ENCODE measurements at places on chromosomes 12 and 14.

GRCh38 chr12:14935031-14935430 lies 3.3 kb downstream of the ERP27 start:
- DNase-seq = no peak

DNA sequence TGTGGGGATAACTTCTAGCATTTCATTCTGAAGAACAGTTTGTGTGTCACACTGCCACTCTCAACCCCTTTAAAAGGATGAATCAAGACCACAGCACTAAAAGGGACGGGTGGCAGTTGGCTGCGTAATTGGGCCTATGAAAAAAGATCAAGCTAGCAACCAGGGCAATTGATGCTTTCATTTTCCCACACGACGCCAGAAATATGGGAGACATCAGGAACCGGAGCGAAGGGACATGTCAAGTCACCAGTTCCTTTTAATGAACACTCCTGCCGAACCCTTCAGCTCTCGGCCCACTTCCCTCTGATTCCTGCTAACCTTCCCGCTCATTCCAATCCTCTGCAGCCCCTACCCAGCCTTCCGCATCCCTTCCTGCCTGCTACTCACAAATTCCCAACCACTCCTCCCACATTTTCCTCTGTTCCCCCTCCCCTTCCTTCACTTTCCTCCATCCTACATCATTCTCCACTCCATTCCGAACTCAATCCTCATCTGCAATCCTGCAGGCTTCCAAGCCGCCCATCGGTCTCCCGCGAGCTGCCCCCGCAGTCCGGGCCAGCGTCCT lies 753 bp downstream of the CSRNP2 start:
- no peak for DNase-seq

DNA sequence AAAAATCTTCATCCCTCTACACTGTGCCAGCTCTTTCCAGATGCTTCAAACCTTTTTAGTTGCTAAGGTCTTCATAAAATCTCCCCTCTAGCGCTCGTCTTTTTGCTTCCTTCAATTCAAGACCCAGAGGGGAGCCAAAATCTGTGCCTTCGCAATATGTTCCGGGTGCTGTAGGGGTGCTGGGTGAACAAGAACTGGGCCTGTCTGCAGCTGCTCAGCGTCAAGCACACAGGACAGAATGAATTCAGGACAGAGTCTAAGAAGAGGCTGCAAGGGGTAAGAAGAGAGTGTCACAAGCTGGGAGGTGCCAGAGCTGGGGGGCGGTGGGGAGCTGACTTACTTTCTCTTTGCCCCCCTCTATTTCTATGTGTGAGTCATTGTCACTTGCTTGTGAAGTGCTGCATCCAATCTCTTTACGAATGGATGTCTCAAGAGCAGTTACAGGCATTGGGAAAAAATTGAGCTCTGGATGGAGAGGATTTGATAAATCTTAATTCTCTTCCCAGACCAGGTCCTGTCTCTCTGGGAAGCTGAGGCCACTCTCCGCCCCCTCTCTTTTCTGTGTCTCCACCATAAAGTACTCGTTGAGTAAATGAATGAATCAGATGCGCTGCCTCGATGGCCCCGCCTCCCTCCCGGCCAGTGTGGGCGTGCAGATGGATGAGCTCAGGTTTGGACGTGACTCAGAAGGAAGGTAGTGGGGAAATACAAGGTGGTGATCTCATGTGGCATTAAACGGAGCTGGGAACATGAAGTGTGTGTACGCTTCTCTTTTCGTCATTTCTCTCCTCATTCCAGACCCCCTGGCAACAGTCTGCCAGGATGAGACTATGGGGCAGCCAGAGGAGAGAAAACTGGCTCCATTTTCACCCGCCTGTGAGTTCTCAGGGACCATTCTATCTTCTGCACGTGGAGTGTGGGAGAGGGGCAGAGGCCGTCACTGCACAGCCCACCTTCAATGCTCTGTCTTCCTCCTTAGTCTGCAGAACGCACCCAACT lies 91.3 kb downstream of the TSPAN9 start:
- peak; percentile 71 for DNase-seq

- DNase-seq = no peak
Observed at GRCh38 chr14:57687416-57687815, 178.5 kb downstream of the SLC35F4 start.

DNA sequence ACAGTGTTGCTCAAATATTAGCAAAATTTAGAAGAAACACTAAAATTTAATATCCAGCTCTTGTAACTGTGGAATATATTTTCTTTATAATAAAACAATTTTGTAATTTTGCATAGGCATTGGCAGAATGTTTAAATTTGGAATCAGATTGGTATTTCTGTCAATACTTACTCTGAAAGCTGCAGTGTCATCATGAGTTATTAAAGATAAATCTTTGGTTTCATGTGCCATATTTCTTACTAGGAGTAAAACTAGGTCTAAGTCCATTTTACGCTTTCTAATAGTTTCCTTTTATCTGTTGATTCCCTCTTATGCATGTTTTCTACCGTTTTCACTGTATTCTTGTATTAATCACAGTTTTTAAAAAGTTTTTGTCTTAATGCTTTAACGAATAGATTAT lies 49.7 kb downstream of the CCDC91 start:
- DNase-seq = no peak

DNA sequence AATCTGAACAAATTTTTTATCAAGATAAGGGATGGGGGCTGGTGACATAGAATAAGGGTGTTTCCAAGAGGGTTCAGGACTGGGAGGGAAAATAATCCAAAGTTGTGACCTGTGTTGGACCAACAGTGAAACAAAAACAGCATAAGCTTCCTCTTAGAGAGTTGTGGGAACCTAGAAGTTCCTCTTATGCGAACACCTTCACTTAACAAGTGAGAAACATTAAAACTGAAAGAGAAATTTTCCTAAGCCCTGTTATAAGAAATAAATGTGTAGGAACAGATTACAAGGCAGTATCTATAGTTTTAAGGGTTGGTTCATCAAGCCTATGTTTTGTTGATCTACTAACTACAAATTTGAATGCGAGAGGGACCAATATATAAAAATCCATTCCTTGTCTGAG lies 58.4 kb downstream of the LLPH start:
- no peak for DNase-seq

DNA sequence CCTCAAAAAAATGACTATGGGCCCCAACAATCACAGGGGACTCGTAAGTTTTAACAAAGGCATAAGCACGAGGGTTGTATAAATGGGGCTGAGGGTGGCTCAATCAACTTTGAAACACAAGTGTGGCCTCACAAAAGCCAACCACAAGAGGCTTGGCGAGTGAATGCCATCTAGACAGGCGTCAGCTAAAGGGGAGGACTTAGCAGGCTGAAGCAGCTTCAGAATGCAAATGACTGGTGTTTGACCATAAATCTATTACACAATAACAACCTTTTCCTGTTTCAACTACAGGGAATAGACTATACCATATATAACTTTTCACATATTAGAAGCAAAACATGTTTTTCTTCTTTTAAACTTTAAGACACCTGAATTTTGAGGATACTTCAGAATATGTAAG lies 777.9 kb downstream of the FSCB start:
- no peak for DNase-seq

- DNase-seq = no peak
Observed at GRCh38 chr12:3135522-3136461, 58.6 kb downstream of the TSPAN9 start.

DNA sequence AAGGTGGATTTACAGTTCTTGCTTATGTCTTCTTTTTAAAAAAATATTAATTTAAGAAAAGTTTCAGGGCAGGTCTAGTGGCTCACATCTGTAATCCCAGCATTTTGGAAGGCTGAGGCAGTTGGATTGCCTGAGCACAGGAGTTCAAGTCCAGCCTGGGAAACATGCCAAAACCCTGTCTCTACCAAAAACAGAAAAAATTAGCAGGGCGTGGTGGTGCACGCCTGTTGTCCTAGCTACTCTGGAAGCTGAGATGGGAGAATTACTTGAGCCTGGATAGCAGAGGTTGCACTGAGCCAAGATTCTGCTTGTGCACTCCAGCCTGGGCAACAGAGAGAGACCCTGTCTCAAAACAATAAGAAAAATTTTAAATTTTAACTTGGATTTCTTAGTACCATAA lies 5.4 kb upstream of the TAS2R46 start:
- DNase-seq = no peak

DNA sequence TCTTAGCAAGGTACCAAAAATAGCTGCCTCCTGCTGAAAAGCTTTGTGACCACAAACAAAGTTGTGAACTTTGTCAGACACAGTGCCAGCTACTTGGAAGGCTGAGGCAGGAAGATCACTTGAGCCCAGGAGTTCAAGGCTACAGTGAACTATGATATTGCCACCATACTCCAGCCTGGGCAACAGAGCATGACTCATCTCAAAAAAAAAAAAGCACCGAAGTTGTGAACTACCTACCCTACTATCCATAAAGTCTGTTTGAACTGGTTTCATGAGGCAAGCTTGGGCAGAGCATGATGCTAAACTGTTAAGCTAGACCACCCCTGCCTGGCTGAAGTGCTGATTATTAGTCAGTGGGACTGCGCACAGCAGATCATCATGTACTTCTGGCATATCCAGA lies 75.5 kb downstream of the RAD52 start:
- DNase-seq = no peak

DNA sequence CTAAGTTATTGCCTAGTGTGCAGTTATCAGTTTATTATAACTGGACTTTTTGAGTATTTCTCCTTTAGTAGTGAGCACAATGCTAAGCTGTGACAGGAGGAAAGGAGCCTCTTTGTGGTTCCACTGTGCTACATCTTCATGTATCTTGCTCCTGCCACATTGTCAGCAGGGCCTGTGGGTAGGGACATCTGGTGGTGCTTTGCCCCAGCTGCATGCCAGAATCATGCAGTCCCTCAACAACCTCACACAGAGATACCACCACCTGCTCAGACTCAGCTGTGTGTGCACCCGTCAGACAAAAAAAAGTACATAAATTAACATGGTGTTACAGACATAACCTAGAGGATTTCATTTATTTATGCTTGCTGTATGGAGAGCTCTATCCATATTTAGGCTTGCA lies 51.1 kb downstream of the MIS18BP1 start:
- no peak for DNase-seq

GRCh38 chr14:68598621-68599447 lies 194.0 kb downstream of the ZFP36L1 start:
- no peak for DNase-seq

DNA sequence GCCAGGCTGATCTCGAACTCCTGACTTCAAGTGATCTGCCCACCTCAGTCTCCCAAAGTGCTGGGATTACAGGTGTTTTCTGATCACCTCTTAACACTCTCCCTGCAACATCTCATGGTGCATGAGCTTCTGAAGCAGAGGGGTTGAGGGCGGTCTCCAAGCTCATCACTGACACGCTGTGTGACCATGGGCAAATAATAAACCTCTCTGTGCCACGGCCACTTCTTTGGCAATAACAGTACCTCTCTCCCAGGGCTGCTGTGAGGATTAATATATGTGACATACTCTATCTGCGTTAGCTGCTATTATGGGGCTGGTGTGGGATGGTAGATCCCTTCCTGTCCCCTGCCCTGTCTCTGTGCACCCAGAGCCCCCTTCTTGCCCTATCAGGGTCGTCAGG lies 62.9 kb upstream of the LHX5 start:
- DNase-seq = no peak

DNA sequence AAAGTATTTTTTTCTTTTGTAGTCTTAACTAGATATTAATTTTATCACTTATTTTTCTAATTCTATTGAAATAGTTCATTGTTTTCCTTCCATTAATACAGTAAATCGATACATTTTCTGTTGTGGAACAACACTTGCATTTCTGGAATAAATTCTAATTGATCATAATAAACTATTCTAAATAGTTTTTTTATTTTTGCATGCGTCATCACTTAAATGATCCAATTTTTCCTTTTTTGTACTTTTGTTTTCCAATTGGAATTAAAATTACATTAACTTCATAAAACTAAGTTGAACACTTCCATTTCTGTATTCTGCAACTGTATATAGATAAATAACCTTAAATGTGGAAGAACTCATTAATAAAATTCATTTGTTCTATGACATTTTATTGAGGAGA lies 202.5 kb downstream of the KCNC2 start:
- no peak for DNase-seq

DNA sequence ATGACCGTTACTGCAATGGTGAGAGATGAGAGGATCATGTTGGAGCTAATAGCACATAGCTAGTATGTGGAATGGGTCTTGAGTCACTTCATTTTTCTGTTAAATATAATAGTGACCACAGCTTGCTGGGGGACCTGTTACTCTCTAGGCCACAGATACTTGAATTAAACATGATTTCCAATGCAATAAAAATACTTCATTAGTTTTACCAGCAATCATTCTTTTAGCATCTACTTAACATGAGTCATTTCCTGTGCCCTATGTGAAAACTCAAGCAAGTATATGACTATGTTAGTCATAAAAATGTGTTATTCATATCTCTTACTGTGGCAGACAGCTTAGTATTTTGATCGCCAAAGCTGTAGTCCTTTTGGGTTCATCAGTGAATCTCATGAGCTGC lies 798.8 kb downstream of the SLC16A7 start:
- peak; percentile 69 for DNase-seq

DNA sequence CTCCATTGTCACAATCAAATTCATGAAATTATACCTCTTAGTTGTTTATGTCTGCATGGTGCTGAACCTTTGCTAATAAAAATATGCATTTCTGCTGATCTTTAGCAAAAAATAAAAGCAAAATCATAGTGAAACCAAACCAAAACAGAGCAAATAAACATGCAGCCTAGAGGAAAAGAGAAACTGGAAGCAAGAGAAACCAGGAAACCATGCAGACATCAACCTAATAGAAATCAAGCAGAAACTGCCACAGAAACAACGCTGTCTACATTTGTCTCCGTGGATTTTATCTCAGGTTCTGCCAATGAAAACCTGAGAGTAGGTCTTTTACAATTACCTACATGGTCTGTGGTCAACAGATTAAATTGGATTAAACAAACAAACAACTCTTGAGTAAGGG lies 173.7 kb downstream of the SYT10 start:
- no peak for DNase-seq

DNA sequence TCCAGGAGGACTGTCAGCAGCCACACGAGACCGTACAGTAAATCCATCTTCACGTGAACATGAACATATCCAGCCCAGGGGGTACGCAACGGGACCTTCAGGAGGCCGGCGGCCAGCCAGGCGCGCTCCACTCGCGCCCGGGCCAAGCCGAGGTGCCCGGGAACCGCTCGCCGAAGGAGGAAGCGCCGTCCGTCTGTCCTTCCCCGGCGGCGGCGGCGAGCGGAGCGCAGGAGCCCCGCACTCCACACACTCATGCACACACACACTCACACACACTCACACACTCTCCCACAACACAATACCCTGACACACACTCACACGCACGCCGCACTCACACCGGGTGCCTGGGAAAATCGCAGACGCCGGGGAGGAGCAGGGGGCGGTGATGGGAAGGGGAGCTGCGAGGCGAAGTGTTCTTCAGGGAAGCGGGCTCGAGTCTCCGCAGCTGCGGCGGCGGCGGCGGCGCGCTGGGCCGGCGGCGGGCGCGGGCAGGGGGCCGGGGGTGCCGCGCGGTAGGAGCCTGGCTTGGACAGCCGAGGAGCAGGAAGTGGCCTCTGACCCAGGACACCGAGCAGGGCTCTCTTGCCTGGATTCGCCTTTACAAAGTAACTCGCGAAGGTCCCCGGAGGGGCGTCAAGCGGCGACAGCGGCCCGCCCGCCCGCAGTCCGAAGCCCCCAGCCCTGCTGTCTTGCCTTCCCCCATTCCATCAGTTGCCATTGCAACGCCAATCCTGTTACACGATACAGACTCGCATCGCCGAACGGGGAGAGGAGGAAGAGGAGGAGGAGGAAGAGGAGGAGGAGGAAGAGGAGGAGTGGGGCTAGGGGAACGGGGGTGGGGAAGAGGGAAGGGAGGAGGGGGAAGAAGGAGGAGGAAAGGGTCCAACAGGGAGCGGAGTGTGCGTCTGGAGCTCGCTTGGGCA lies 601 bp downstream of the MDGA2 start:
- no peak for DNase-seq

GRCh38 chr14:89564286-89564957 lies 147.4 kb upstream of the FOXN3 start:
- DNase-seq = no peak

- no peak for DNase-seq
Observed at GRCh38 chr12:107288414-107289127, 195.2 kb upstream of the CRY1 start.
